ENCODE measurements at places on chromosomes 7 and 10.

DNA sequence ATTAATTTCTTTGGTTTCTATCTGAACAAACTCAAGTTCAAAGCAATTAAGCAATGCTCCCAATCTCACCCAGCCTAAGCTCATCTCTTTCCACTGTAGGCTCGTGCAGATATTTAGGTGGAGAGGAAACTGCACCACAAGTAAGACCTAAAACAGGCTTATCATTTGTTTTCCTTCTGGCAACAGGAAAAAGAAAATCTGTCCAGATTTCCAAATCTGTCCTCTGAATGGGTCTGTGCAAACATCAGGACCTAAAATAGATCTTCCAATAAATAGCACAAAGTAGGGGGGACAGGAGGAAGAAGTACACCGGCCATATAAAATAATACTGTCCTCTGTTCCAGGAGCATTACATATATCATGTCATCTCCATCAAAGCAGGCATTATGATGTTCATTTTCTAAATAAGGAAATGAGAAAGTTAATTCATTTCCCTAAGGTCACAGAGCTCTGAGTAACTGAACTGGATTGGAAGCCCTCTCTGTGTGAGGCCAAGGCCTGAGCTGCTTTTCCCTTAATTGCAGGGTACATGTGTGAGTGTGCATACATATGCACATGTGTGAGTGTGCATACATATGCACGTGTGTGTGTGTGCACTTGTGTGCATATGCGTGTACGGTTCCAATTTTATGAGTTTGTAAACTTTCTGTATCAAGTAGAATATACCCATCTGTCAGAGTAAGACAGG is 92.8 kb upstream of the PARD3 start:
- no peak for DNase-seq

DNA sequence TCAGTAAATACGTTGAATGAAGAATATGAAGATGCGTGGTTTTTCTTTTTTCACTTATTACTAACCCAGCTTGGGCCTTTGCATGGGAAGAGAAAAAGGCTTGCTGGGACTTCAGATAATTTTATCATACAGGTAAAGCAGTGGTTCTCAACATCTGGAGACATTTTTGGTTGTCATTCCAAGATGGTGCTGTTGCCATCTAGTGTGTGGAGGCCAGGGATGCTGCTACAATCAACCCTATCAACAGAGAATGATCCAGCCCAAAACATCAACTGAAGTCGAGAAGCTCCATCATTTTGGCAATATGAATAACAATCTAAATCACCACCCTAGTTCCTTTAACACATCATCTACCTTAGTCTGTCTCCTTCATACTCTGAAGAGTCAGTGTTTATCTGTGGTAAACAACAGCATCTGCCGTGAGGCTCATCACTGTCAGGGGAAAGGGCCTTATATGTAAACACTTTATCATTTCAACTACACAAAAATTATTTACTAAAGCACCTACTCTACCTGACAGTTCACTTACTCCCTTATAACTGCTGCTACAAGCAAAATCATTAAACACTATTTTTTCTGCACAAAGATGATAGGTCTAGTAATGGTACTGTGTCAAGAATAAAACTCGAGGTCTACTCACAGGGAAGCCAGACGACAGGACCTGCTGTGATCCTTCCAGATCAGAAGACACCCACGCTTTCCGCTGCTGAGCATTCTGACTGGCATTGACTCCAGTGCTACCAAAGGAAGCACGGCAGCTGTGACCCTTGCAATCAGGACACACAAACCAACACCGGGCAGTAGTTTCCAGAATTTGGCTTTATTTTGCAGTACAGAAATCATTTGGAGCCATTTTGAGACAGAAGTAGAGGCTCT is 48.6 kb downstream of the GDI2 start:
- DNase-seq, result no peak

GRCh38 chr10:71528371-71529206 is 131.9 kb downstream of the CDH23 start:
- DNase-seq, result no peak

DNA sequence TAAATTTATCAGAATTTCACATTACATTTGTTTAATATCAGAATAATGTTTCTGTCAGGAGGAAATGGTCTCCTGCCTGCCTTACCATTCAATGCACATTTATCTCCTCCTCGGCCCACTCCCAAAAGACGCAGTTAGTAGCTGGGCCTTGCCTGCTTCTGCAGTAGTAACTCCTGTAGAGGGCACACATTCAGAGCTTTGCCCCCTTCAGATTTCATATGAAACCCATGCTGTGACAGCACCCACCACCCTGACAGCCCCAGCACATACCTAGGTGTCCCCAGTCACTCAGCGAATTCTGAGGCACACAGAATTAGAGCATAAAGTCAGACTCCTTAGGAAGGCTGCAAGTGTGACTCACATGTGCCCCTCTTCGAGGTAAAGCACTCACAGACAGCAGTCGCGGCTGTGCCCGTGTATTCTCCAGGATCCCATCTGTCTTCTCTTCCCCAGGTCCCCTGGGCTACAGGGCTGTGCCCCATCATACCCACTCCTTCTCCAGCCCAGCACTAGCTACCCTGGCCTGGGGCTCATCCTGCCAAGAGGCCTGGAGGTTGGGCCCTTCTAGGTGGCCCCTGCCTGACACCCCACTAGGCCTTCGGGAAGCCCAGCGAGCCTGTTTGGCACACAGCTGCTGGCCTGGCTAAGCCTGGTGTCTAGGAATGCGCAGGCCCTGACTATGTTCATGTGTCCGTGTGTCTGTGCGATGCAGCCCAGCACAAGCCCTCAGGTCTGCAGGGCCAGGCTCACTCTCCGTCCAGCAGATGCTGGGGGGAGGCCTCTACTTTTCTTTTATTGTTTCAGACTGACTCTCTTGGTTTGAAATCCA is 4.7 kb upstream of the DEPP1 start:
- DNase-seq, result no peak

GRCh38 chr10:34760606-34761005 is 54.5 kb downstream of the PARD3 start:
- no peak for DNase-seq
